ACHN (cell line): ENCODE measurements at places on chromosomes 2 and 18.

DNA sequence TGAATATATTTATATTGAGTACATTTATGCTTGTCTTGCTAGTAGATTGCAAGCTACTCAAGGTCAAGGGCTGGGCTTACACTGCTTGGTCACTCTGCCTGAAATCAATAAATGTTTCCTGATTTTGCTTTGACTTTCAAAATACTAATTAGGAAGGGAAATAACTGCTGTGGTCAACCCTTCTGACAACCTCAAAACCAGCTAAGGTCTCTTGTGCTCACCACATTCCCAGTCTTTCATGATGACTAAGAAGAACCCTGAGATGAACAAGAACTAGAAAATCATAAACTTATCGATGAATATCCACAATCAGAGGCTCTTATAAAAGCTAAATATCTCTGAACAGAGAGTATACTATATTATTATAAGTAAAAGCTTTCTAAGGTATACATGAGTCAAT is 33.3 kb downstream of the ABCB11 start:
- DNase-seq = no peak

- no peak for DNase-seq
These were observed 108.5 kb downstream of the CDCA7 start for GRCh38 chr2:173462892-173463840.

- DNase-seq = peak; percentile 91
These were observed 124.0 kb downstream of the GULP1 start for GRCh38 chr2:188415754-188416083.

- DNase-seq = peak; percentile 67
These were observed 491 bp downstream of the L3MBTL4 start for GRCh38 chr18:6414118-6414722.

- no peak for DNase-seq
These were observed 5.4 kb downstream of the CXCR4 start for GRCh38 chr2:136112317-136113208.

GRCh38 chr18:8584798-8585197 is 24.4 kb upstream of the RAB12 start:
- no peak for DNase-seq

- DNase-seq = no peak
These were observed 135.0 kb downstream of the HDAC4 start for GRCh38 chr2:239265681-239266433.

GRCh38 chr2:101766871-101767739 is 69.6 kb downstream of the MAP4K4 start:
- peak; percentile 82 for DNase-seq

DNA sequence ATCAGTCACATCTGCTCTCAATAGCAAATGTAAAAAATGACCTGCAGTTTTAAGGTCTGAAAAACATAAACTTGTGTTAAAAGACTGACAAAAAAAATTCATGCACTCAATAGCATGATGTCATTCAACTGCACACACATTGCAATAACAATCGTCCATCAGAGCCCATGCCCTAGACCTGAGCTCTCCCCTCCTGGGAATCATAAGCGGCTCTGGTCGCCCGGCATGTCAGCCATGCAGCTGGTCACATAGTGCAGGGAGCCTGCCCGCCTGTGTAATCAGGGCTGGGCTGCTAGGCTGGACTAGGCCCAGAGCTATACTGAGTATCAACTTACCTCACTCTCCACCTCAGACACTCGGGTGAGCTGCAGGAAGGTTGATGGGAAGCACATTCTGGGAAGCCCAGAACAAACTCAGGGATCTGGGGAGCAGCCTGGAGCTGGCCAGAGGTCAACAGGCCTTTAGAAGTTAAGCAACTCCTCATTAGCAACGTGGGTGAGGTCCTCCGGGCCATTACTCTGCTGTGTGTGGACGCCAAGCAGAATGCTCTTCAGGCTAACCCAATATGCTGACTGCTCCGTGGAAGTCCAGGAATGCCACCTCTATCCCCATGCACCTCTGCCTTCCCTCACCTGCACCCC is 165.5 kb downstream of the TTC32 start:
- DNase-seq = no peak

DNA sequence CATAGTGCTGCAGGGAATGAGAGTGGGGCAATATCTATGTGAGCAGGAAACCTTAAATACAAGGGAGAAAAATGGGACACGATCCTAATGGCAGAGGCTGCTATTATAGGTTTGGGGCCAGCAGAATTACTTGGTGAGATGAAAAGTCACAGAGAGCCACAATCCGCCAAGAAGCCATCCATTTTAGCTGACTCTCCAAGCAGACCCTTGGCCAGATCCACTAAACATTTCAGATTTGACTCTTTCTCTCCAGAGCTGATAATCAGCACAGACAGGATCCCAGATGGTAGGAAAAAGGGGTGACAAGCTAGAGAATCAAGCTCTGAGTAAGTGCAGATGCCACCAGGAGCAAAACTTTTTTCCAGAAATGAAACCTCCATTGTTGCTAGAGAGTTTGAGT is 61.5 kb downstream of the MAPK4 start:
- DNase-seq = no peak

DNA sequence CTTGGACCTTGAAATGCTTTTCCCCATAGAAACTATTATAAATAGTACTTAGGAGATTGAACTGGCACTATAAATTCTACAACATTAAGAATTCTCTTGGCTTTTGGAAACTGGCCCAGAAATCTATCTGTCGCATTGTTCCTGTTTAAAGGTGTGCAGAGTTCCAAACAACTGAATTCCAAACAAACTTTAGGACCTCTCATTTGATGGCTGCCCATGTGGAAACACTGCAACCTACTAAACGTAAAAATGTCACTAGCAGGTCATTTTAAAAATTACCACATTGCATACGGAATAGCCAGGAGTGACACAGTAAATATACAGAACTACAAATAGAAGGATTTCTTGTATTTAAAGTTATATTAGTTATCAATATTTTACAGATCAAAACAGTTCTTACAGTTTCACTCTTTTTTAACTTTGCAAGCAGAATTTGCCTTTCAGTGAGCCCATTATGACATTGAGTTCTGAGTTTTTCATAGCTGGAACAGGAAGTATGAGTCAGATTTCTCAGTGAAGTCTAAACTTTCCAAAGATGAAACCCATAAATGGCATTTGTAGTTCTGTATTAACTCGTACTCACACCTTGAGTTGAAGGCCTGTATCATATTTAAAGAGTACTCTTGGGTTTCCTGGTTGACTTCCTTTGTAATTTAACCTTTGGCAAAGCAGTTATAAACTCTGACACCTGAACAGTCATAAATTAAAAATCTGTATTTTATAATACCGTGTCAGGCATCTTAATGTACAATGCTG is 142.3 kb upstream of the BOD1L2 start:
- peak; percentile 66 for DNase-seq

DNA sequence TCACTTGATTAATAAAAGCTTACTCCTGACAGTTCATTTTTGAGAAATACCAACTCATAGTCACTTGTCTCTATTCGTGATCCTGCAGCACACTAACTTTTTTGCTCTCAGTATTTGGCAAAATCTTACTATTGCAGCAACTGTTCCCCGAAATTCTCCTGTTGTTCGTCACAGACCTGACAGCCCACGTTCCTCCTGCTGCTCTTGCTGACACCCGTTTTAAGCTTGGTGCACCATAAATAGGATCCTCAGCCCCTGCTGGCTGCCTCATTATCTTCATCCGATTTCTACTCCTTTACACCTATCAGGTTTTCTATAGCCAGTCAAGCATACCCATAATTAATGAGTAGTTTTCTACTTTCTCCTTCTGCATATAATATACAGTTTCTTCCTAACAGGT is 368.8 kb downstream of the PLCL1 start:
- DNase-seq = no peak

- no peak for DNase-seq
These were observed 180.8 kb downstream of the TCF4 start for GRCh38 chr18:55407191-55407590.
